SHP77 treated with DMSO at 0.1 percent for 48 hours (cell line): ENCODE measurements at places on chromosomes 16 and 17.

GRCh38 chr16:79206889-79207288, 393.6 kb downstream of the MAF start:
- DNase-seq = no peak

GRCh38 chr16:68296693-68297092, 14.1 kb downstream of the SLC7A6OS start:
- no peak for DNase-seq

DNA sequence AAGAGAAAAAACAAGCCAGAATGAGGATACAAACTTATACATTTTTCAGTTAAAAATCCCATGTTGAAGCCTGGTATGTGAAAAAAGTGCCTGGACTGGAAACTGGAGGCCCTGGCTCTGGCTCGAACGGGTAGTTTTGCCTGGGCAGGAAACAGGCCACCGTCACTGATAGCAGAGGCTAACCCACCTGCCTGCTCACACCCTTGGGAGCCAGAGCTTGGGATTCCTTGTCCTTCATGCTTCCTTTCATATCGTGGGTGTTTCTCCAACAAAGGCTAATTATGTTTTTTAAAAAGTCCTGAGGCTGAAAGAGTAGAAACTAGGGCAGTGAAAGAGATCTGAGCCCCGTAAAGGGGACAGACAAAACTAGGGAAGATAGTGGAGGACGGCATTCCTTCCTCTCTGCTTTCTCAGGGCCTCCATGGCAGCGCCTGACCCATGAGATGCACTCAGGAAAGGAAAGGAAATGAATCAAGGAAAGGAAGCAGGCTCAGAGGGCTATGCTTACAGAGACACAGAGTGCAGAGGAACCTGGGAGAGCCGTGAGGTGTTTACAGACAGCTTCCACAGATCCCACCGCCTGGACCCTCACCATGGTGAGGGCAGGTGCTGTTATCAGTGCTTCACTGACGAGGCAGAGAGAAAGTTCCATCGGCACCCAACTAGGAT, 138.1 kb downstream of the PARN start:
- no peak for DNase-seq

- no peak for DNase-seq
Observed at GRCh38 chr16:88195911-88196465, 186.8 kb upstream of the ZNF469 start.

DNA sequence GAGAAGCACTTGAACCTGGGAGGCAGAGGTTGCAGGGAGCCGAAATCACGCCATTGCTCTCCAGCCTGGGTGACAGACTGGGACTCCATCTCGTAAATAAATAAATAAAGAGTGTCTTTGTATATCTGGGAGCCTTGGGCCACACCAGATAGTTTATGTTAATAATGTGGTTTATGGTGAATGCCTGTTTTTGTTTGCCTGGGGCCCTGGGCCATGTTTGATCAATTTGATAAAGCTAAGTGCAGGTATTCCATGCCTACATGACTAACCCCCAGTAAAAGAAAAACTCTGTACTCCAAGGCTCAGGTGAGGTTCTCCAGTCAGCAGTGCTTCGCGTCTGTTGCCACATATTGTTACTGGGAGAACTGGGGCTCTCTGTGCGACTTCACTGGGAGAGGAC, 15.1 kb downstream of the SCIMP start:
- DNase-seq = no peak

DNA sequence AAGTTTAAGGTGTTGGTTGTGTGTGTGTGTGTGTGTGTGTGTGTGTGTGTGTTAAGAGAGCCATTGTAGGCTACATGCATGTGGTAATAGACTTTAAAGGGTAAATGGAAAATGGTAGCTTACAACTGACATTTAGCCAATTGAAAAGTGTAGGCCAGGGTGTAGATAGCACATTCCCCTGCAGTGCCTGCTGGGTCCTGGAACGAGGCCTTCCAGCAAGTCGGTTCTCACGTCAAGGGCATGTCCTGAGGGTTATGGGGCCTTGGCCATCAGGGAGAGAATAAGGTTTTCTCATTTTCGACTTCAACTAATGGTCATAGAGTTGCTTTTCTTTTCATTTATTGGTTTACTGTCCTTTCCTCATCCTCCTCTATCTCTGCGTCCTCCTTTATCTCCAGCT, 65.1 kb downstream of the RPTOR start:
- DNase-seq = no peak

GRCh38 chr17:11857006-11857405, 140.3 kb downstream of the ZNF18 start:
- no peak for DNase-seq

DNA sequence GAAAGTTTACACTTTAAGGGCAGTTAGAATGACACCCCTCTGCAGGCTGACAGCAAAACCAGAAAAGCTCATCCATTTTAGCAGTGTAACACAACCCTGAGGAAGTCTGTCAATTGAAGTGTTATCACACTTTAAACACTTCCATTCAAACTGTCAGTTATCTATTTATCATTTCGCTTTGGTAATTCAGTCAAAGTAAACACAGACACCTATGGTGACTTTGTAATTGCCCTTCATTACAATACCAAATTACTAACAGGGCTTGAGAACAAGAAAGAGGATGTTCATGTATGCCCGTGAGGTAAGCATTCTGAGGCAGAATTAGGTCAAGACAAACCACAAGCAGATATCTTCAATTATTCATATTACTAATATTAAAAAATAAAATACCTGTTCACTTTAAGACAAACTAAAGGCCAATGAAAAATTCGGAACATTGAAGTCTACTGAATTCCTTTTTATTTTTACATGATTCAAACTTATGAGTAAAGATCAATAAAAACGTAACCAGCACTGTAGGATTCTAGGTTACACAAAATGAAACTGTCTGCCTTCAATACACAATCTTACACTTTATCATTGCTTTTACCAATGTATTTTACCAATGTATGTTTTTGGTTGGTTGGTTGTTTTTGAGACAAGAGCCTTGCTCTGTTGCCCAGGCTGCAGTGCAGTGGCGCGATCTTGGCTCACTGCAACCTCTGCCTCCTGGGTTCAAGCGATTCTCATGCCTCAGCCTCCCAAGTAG, 57.1 kb downstream of the BRIP1 start:
- DNase-seq = no peak

- no peak for DNase-seq
Observed at GRCh38 chr17:77841742-77842527, 116.6 kb upstream of the TNRC6C start.

DNA sequence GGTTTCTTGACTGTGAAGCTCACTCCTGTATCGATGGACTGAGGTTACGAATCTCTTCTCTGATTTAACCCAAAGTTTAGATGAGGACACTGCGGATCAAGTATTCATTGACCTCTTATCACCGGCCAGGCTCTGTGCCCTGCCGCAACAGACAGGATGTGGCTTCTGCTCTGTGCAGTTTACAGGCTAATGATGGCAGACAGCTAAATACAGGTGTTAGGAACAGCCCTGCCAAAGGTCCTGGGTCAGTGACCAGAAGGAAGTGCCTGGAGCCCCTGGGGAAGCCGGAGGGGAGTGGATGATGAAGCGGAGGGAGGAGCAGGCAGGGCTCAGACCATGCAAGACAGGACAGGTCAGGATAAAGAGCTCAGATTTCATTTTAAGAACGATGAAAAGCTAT, 44.4 kb downstream of the HAPSTR1 start:
- no peak for DNase-seq

DNA sequence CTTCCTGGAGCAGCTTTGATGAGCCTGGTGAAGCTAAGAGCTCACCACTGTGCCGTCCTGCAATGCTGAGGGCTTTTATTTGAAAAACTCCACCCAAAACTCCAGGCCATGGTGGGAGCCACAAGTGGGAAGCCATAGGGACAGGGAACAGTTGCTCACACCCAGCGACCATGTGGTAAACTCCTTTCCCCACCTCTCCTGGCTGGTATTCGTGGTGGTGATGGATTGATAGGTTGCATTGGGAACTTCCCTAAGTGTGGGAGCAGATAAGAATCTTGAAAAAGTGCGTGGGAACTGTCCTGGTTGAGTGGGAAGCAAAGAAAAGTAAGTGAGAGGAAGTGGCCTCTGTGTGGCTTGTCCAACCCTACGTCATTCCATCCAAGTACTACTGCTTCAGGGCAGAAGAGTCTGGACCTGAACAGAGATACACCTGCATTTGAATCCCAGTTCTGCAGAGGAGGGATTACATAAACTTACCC, at the start of gene CCL1:
TSS of gene CCL1 (minus strand) at position 51 of the 479 bp plus-strand sequence. CDS start 72 bp downstream, outside the sequence.
- DNase-seq = no peak

DNA sequence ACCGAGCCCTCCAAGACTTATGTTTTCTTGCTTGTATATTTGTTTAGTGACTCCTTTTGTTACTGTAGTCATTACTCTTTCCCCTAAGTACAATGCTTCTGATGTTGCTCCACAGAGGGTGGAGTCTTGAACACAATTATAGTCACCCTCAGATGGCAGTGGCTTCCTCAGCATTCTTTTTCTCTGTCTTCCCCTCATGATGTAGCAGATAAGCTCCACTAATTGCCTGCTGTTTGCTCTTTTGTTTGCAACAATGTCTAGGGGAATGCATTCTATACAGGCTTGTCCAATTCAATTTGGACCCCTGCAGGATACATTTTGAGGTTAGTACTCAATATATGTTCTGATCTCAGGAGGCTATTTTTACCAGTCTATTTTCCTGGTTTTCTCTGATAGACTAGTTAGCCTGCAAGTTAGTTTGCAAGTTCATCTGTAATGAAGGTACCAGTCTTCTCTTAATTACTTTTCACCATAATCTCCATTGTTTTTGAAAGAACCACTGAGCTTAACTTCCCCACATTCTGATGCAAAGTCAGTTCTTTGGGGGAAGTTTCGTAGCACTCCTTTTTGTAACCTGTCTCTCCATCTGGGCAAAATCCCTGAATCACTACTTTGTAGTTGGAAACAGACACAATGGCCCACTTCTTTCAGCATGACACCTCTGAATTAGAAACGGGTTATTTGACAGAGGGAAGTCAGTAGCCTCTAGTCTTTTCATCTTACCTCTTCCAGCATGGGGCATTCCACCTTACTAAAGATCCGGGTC, 1509.2 kb downstream of the CDH11 start:
- DNase-seq = no peak

DNA sequence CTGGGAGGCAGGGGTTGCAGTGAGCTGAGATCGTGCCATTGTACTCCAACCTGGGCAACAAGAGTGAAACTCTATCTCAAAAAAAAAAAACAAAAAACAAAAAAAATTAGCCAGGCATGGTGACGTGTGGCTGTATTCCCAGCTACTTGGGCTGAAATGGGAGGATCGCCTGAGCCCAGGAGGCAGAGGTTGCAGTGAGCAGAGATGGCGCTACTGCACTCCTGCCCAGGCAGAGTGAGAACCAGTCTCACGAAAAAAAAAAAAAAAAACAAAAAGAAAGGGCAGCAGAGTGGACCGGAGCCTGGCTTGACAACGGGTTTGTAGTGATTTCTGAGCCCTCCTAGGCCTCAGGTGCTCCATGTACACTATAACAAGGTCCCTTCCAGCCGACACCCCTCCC, 33.1 kb downstream of the PEMT start:
- DNase-seq = no peak

DNA sequence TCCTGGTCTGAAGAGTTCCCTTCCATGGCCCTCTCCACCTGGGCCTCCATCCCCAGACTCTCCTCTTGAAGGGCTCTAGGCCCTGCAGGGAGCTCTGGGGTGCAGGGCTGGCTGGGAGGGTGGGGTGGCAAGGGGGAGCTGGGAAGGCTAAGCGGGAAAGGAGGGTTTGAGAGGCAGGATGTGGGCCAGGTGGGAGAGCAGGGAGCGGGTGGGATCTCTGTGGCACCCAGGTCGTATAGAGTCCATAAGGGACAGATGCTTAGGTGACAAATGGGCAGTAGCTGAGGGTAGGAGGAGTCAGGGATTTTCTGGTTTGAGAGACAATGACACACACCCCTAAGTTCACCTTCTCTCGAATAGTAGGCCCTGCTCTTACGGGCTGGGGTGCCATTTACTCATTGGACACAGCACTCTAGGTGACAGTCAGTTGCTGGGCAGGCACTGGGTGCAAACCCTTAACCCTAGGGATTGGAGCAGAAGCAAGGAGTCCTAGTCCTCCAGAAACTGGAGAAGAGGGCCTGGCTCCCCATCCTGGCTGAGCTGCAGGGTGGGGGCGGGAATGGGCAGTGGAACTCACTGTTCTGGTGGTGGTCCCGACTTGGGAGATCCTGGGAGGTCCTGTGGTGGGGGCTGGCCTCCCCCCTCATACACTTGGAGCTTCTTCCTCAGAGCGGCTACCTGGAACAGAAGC, 15.3 kb downstream of the KIF18B start:
- DNase-seq = no peak

DNA sequence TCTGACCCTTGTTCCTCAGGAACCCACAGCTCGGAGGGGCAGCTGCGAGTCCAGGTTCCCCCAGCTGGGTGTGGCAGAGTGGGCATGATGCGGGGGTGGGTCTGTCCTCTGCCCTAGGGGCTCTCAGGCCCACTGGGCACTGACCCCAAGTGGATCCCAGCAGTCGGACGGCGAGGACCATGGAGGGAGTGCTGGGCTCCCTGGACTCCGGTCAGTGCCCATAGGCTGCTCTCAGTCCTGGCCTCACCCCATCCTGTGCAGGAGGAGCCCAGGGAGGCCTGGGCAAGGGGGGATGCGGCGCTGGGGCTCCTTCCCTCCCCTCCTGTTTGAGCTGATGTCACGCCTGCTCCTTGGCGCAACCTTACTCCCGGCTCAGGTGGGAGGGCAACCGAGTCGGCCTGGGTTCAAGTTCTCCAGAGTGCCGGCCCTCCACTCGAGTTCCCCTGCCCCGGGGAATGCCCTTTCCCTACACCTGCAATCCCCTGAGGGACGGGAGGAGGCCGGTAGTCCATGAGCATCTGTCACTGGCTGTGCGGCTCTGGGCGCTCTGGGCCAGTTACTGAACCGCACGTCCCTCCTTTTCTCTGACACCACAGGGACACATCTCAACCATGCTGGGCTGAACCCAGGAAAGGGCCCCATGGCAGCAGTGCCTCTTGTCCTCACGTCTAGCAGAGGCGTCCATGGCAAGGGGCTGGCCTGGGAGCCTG, 52.6 kb upstream of the ACSF3 start:
- DNase-seq = no peak

- DNase-seq = no peak
Observed at GRCh38 chr16:2884041-2884451, 1.0 kb downstream of the FLYWCH2 start.

GRCh38 chr17:29215717-29216116, 30.9 kb upstream of the CRYBA1 start:
- DNase-seq = no peak

DNA sequence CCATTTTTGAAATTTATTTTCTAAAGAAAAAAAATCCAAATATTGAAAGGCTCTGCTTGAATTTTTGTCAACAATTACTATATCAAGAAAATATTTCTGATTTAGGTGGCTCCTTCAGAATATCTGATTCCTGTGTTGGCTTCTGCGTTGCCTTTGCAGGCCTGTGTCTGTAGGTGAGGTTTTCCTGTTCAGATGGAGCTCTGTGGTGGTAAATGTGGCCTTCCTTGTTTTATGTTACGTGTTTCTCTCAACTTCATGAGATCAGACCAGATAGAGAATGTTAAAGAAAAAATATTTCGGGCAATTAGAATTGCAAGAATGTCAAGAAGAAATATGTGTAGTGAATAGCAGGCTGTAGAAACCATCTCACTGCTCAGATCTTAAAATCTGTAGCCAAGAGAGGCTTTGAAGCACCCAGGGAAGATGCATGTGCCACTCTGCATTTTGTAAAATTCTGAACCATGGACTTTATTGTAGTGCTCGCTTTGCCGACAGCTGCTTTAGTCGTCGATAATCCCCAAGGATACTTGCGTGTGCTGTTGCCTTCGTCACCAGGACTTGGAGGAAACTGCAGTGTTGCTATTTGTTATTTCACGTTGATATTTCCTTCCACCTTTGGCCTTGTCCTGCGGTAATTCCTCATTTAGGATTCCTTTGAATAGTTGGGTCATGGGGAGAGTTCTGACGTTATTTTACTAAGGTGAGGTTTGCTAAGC, 69.9 kb downstream of the RPTOR start:
- no peak for DNase-seq
